ENCODE measurements at places on chromosomes 13 and 19.

- DNase-seq, result no peak
These were observed 77.5 kb upstream of the SCEL start for GRCh38 chr13:77457966-77458365.

- DNase-seq, result no peak
These were observed 29.1 kb upstream of the CSNK1A1L start for GRCh38 chr13:37134411-37135041.

- DNase-seq, result no peak
These were observed 48.8 kb downstream of the TPT1 start for GRCh38 chr13:45292176-45292575.

DNA sequence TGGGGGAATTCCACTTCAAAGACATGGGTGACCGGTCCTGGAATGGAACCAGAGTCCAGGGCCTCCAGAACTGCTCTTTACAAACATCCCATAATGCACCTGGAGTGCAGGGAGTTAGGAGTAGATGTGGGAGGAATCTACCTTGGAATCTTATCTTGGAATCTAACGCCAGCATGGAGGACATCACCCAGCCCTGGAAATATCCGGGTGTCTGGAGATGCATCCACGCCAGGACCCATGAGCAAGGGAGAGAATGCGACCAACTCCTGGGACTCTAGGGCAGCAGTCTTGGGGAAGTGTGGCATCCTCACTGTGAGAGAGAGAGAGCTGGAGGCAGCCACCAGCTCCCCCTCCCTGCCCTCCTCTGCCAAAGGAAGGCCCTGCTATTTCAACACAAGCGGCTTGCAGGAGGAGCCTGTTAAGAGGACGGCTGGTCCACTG is 211.8 kb downstream of the UQCRFS1 start:
- no peak for DNase-seq

GRCh38 chr19:31980796-31981195 is 364.6 kb upstream of the ZNF507 start:
- no peak for DNase-seq

- no peak for DNase-seq
These were observed 52.1 kb upstream of the USPL1 start for GRCh38 chr13:30565658-30566057.

GRCh38 chr19:39474139-39474620 is 6.5 kb upstream of the TIMM50 start:
- peak; percentile 79 for DNase-seq

GRCh38 chr19:31783592-31783991 is 434.4 kb upstream of the TSHZ3 start:
- DNase-seq, result no peak

GRCh38 chr19:4359627-4360000 is 16.3 kb downstream of the MPND start:
- DNase-seq, result no peak

- no peak for DNase-seq
These were observed 122.5 kb downstream of the STK24 start for GRCh38 chr13:98454389-98454881.

GRCh38 chr13:100523981-100524386 is 64.6 kb downstream of the GGACT start:
- no peak for DNase-seq

- peak; percentile 47 for DNase-seq
These were observed 476.8 kb downstream of the COG6 start for GRCh38 chr13:40132249-40132648.

DNA sequence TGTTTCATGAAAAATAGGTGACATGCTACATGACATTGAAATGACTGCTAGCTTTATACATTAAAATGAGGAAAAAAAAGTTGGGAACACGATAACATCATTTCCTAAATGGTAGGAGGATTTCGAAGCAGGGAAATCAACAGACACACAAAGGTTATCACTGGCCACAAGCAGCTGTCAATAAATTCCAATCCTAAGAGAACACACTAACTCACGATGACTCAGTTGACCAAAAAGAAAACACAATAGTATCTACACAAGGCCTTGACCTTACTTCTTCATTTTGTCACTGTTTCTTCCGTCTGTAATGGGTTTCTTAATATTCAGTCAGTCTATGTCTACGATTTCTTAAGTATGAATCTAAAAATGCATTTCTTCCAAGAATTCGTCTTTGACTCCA is 36.5 kb downstream of the STARD13 start:
- no peak for DNase-seq

- no peak for DNase-seq
These were observed 628 bp downstream of the MRPL34 start for GRCh38 chr19:17306285-17306714.

DNA sequence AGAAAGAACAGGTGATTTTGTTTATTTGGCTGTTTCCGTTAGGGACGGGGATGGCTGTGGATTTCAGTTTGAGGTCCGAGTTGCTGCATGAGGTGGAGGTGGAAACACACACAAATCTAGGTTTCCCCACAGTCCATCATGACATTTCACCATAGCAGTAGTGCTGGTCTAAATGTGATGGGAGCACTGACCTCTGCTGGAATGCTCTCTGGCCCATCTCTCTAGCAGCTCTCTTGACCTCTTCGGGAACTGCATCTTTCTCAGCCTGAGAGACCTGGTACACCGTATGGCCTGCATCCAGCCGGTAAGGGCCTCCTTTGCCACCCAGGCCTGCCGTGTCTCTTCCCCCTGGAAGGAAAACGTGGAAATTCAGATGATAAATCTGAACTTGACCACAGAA is 154.0 kb downstream of the RGCC start:
- no peak for DNase-seq

DNA sequence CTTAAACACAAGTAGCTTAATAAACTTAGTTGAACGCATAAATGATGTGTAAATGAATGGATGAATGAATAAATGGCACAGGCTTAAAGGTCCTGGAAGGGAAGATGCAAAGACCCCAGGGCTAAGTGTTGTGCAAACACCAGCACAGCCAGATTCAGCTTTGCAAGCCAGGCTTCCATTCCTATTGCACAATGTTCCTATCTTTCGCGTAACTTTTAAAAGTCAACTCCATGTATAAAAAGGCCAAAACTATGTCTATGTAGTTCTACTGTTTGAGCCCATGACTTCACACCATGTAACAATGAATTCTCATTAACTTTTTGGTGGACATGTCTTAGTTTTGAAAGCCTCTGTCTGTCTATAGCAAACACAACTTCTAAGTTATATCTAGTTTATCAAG is 226.0 kb downstream of the NALCN start:
- no peak for DNase-seq

DNA sequence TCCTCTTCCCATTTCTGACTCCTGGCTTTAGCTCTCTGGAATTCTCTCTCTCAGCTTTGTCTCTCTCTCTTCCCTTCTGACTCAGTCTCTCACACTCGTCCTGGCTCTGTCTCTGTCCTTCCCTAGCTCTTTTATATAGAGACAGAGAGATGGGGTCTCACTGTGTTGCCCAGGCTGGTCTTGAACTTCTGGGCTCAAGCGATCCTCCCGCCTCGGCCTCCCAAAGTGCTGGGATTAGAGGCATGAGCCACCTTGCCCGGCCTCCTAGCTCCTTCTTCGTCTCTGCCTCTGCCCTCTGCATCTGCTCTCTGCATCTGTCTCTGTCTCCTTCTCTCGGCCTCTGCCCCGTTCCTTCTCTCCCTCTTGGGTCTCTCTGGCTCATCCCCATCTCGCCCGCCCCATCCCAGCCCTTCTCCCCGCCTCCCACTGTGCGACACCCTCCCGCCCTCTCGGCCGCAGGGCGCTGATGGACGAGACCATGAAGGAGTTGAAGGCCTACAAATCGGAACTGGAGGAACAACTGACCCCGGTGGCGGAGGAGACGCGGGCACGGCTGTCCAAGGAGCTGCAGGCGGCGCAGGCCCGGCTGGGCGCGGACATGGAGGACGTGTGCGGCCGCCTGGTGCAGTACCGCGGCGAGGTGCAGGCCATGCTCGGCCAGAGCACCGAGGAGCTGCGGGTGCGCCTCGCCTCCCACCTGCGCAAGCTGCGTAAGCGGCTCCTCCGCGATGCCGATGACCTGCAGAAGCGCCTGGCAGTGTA is 2.7 kb downstream of the APOE start:
- no peak for DNase-seq

GRCh38 chr19:49814010-49814409 is 918 bp upstream of the FUZ start:
- no peak for DNase-seq

DNA sequence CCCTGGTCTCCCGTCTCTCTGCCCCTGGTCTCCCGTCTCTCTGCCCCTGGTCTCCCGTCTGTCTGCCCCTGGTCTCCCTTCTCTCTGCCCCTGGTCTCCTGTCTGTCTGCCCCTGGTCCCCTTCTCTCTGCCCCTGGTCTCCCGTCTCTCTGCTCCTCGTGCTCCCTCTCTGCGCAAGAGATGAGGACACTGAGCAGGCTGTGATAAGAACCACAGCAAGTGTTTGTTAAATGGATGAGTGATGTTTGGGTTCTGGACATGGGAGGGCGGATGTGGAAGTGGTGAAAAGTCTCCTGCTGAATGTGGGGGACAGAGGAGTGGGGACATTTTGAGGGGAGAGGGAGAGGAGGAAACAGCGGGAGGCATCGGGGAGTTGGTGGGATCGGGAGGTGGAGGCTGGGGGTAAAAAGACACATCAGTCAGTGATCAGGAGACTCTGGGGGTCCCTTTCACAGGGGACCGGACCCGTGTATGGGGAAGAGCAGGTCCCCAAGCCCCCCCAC is 8.0 kb downstream of the NPAS1 start:
- no peak for DNase-seq

DNA sequence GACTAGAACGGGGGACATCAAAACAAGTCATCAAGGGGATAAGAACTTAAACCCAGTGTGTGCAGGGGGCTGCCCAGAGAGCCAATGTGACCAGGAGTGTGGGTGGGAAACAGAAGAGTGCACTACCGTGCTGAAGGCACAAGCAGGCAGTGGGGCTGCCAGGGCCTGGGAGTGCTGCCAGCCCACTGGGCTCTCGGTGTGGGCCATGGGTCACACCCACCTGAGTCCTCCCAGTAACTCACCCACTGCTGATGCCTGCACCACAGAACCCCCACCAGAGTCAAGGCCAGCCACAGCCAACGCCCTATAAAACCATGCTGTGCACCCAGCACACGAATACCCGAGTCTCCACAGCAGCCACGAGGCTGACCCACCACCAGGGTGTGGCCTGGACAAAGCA is 8.5 kb downstream of the MED26 start:
- no peak for DNase-seq

- DNase-seq, result no peak
These were observed 69.5 kb upstream of the FNDC3A start for GRCh38 chr13:48906200-48906599.
